Osteocyte (in vitro differentiated cells): ENCODE measurements at places on chromosomes 12 and 14. TPM values are rescaled to one million over a fixed set of nuclear protein-coding genes. Genes with fewer than 3 reads are reported as not detected.

DNA sequence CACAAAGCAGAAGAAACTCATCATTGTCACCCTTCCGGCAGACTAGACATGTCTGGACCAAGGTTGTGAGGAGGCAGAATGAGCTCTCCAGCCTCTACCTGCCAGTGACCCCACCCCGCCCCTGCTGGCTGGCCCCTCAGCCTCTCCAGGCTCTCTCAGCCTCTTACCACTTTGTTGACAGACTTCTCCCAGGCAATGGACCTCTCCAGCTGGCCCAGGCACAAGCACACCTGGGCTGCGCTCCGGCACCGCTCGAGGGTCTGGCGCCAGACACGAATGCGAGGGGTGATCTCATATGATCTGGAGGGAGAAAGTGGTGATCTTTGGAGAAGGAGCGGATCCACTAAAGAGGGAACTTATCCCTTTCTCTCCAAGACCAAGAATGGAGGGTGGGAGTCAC lies 30.3 kb downstream of the BAZ2A start:
- DNase-seq: no peak

- DNase-seq: no peak
Measured at GRCh38 chr12:42584651-42585111, 4.9 kb downstream of the PRICKLE1 start.

- no peak for DNase-seq
Measured at GRCh38 chr14:78016532-78016931, 153.6 kb upstream of the NRXN3 start.

DNA sequence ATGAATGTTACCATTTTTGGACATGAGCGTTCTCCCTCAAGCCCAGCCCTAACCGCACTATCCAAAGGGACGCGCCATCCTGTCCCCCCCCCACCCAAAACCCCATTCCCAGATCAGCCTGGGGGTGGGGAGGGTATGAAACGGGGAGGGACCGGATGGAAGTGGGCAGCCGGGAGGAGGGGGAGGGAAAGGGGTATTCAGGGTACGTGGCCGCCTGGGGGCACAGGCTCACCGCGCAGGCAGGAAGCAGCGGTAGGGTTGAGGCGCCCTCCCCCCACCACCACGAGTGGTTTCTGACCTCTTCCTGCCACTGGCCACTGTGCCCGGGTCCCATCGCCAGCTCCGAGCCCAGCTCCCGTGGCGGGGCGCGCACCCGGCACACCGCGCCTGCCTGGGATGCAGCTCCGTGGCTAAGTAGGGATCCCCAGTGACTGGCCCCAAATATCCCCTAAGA lies 1.4 kb downstream of the ACTN1 start:
- DNase-seq: peak; percentile 90

- no peak for DNase-seq
Measured at GRCh38 chr14:79375356-79375755, 835.9 kb downstream of the DIO2 start.

GRCh38 chr12:40889329-40889728 lies 197.1 kb downstream of the CNTN1 start:
- no peak for DNase-seq

GRCh38 chr12:19440019-19440858 lies 947 bp downstream of the AEBP2 start:
- no peak for DNase-seq

DNA sequence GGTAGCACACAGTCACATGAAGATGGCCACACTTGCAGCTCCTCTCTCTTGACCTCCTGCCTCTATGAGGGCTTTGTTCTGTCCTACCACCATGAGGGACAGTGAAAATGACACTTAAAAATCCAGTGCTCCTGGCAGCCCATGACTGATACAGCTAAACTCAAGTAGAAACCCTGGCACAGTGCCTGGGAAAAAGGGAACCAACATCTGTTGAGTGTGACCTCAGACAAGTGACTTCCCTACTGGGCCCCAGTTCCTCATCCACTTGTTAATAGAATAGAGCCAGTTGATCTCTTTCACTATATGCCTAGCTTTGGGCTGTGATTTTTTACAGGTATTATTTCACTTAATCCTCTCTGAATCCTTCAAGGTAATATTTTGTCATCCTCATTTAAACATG lies 4.8 kb downstream of the GUCY2C start:
- no peak for DNase-seq

GRCh38 chr12:11497995-11498394 lies 102.6 kb upstream of the PRB2 start:
- no peak for DNase-seq

DNA sequence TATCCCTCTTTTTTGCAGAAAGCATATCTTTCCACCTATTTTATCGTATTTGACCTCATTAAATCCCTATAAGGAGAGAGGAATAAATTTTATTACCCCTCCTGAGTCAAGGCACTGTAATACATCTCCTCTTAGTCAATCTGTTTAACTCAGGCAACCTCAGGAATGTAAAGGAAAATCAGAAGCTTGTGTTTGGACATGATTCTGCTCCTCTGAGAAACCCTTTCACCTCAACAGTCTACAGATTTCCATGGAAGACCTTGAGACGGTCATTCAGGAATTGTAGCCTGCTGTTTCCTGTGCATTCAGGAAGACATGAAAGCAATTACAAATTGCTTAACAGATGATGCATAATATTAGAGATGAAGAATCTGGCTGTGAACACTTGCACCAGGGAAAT lies 360.8 kb downstream of the PAWR start:
- no peak for DNase-seq

GRCh38 chr14:50947446-50947845 lies 3.2 kb upstream of the PYGL start:
- DNase-seq: no peak

- DNase-seq: no peak
Measured at GRCh38 chr12:28413460-28414109, 223.3 kb downstream of the CCDC91 start.

DNA sequence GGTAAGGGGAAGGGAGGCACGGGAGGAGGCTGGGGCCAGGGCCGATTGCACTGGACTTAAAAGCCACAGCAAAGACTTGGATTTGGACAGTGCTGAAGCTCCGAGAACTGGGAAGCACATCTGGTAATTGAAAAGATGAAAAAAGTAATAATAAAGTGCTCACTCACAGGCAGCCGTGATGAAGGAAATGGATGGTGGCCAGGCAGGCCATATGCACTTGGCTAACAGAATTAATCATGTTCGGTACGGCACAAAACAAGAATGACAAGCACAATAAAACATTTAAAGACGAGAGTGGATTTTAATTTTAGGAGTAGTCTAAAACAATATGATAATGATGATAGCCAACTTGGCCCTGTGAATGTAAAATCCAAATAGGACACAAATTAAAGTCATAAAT lies 154.3 kb downstream of the VRK1 start:
- peak; percentile 62 for DNase-seq

GRCh38 chr12:59027199-59027598 lies 106.9 kb upstream of the LRIG3 start:
- no peak for DNase-seq

DNA sequence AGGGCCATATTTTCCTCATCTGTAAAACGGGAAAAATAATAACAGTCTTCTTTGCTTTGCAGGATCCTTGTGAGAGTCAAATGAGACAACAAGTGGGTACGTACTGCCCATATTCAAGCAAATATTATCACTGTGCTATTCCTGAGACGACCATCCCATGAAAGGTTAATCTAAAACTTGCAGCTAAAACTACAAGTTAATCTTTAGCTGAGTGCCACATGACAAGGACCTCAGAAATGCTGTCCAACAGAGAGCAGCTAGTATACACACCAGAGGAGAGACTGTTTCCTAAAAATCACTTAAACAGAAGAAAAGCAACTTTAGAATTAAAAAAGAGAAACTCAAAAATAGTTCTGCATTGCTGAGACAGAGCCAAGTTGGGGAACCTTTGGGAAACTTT lies 162.7 kb upstream of the TMTC2 start:
- no peak for DNase-seq

DNA sequence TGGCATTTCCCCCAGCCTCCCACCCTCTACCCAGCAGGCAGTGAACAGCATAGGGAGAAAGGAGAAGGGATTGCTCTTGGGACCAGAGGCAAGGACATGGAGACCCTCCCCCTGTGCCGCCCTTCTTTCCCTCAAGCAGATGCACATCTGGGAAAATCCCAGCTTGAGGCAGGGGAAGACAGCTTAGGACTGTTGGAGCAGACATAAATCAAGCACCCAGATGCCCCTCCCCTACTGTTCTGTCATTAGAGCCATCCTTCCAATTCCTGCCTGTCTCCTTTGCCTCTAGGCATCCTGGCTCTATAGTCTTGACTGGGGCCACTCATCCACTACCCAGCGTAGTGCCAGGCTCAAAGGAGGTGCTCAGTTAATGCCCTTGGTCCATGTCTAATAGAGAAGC lies 7.5 kb upstream of the CISTR start:
- DNase-seq: no peak

DNA sequence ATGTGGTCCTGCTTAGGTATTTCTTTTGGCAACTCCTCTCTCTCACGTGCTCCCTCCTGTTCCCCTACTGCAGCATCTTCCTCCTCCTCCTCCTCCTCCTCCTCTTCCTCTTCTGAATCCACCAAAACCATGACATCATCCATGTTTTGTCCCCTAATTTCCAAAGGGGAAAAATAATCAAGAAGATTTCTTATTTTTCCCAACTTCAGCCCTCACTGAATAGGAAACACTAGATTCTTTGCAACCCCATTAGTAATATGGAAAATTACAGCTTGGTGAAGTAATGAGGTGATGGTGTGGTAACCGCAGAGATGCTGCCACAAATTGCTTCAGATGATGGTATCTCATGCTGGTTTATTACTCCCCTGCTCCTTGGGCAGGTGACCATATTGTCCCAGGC lies 7.5 kb upstream of the WSB2 start:
- no peak for DNase-seq

GRCh38 chr12:4005851-4006430 lies 132.7 kb upstream of the PARP11 start:
- DNase-seq: no peak

- no peak for DNase-seq
Measured at GRCh38 chr12:53664191-53664590, 11.7 kb downstream of the ATP5MC2 start.

GRCh38 chr12:132012919-132013568 lies 63.3 kb downstream of the EP400 start:
- no peak for DNase-seq

DNA sequence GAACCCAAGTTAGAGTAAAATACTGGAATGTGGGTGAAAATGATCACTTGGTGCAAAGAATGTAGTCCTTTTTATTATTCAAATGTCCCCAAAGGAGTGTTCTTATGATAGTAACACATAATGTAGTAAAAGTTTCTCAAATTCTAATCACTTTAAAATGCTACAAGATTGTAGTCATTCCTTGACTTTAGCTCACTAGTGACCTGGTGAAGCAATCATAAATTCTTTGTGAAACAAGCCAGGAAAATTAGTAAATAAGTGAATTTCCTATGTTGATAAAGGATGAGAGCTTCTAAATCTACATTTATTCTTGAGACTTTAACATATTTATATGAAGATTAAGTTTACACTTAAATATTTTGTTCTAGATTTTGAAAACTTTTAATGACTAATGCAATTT lies 30.7 kb upstream of the SLC17A8 start:
- no peak for DNase-seq

DNA sequence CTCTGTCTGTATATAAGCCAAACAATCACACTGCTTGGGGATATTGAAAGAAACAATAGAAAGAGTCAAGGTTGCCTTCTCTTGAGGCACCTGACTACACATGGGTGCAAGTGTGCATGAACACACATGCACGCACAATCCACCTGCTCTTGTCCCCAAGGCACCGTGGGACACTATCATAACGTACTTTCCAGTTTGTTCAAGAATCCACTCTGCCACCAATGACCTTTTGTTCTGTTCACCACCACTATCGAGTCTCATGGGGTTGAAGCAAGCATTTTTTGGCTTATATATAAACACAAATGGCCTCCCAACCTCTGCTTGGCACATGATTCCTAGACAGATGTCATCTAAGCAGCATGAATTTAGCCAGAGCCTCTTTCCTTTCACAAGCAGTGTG lies 365.4 kb downstream of the EMP1 start:
- DNase-seq: no peak

DNA sequence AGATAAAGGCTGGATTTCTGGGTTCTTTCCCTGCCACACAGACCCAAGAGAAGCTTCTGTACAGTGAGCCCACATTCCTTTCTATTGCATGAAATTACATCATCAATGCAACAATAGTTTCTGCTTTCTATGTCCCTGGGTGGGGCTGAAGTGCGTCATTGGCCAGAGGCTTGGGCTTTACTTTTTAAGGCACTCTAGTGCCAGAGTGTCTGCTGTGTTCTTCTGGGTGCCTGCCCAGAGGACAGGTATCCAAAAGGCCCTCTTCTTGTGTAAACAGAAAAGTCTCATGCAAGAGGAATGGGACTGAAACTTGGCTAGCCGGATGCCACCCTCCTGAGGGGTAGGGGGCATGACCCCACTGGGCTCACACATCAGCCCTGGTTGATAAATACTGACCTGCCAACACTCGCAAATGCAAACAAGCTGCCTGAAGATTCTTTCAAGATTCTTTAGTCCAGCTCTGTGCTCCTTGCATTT lies 5.9 kb downstream of the KRT86 start:
- peak; percentile 83 for DNase-seq

DNA sequence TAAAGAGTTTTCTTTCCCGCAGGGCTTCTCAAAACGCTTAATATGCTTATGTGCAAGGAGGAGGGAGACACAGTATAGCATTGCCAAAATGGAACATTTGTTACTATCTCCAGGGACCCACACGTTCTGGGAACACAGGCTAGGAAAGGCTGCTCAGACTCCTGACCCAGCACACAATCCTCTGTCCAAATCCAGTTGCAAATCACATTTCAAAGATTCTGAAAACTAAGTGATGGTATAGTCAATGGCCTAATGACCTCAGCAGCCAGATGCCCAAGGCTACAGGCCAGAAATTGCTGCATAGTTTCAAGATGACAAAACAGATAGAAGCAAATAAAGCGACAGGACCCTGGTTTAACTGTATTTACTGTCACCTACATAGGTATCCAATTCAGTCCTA lies 97.0 kb upstream of the GRIP1 start:
- no peak for DNase-seq

- DNase-seq: no peak
Measured at GRCh38 chr12:93727195-93727811, 50.1 kb downstream of the CRADD start.

Gene MOAP1
- 25.4 and 27.1 TPM in 2 replicates for total RNA-seq

Gene TRIP11
- 74.8 and 75.1 TPM in 2 replicates for total RNA-seq

Gene CCND2
- total RNA-seq: 9.8 and 12.6 TPM in 2 replicates

Gene KLRC2
- 3.0 and 3.6 TPM in 2 replicates for total RNA-seq

Gene MANSC1
- 8.8 and 9.1 TPM in 2 replicates for total RNA-seq

Gene IFT43
- 29.0 and 33.0 TPM in 2 replicates for total RNA-seq

Gene RND1
- 0.89 and 1.0 TPM in 2 replicates for total RNA-seq

Gene KRT75
- not detected in 2 replicates for total RNA-seq

Gene TAS2R13
- 1.2 and 2.4 TPM in 2 replicates for total RNA-seq

Gene CCDC38
- total RNA-seq: not detected in 2 replicates

Gene MYO1H
- not detected in 2 replicates for total RNA-seq

Gene PLEKHG7
- total RNA-seq: not detected in 2 replicates

Gene LEMD3
- total RNA-seq: 27.2 and 27.5 TPM in 2 replicates
